Cardiac fibroblast (primary cell): ENCODE measurements at places on chromosomes 2 and 18.

- no peak for DNase-seq
These were observed 97.7 kb upstream of the CAB39 start for GRCh38 chr2:230614913-230615332.

GRCh38 chr2:229719926-229720647 is 5.7 kb upstream of the DNER start:
- peak; percentile 9 for DNase-seq

- DNase-seq, result no peak
These were observed 18.2 kb downstream of the DBI start for GRCh38 chr2:119384971-119385370.

GRCh38 chr2:42797281-42797680 is 4.9 kb upstream of the HAAO start:
- DNase-seq, result no peak

DNA sequence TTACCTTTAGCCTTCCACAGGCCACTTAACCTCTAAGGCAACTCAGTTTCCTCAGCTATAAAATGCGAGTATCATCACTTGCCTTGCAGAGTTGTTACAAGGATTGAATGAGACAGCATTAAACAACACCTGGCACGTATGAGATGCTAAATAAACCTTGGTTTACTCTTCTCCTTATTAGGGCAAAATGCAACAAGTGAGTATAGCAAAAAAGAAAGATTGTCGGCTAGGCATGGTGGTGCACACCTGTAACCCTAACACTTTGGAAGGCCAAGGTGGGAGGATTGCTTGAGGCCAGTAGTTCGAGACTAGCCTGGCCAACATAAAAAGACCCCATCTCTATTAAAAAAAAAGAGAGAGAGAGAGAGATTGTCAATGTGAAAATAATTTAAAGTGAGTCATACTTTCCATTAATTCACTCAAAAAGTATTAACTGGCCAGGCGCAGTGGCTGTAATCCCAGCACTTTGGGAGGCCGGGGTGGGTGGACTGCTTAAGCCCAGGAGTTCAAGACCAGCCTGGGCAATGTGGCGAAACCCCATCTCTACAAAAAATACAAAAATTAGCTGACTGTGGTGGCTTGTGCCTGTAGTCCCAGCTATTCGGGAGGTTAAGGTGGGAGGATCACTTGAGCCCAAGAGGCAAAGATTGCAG is 8.0 kb downstream of the ATAD2B start:
- DNase-seq, result peak; percentile 18

GRCh38 chr2:62145478-62146100 is 50.3 kb upstream of the B3GNT2 start:
- DNase-seq, result no peak

DNA sequence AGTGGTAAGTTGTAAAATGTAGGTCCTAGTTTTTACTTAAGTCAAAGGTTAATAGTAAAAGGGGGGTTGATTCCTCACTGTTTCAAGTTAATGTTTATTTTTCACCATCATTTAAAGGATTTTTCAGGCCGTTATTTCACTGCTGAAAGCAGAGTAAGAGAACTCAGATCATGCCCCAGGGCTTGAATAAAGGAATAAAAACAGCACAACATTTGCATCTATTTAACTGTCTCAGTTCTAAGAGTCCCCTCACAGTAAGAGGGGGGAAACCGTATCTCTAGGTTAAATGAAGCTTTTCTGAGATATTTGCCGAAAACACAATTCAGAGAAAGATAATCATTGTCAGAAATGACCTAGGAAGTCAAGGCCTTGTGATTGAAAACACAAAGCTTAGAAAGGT is 138.2 kb upstream of the KCTD1 start:
- DNase-seq, result no peak

DNA sequence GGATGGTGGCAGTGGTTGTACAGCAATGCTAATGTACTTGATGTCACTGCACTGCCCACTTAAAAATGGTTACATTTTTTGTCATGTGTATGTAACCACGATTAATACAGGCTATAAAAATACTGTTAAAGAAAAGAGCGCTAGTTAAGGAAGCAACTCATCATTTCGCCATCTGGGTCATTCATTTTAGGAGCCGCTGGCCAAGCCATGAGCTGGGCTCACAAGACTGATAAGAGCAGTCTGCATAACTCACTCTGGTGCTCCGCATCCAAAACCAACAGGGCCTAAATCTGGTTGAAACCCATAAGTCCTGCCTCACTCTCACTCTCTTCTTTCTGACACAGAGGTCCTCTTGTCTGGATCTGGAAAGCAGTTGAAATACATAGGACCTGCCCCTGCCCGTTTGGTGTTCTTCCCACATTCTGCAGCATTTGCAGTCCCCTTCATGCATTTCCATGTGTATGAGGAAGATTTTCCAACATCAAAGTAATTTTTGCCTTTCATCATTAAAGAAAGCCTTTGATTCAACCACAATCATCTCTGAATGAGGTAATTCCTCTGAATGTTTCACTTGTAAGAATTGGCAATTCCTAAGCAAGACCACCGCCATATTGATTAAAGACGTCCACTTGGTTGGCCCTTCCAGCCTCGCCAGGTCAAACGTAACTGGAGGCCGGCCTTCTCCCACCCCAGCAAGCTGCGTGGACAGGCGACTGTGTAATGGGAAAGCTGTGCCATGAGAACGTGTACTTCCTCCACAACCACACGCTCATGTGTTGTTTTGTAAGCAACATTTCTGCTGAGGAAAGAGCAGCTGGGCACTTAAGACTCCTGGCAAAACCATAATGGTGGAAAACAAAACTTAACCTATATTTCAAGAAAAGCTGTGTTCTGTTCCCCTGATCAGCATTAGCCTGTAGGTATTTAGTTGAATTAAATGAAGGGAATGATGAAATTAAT is 112.2 kb downstream of the VAPA start:
- peak; percentile 29 for DNase-seq

DNA sequence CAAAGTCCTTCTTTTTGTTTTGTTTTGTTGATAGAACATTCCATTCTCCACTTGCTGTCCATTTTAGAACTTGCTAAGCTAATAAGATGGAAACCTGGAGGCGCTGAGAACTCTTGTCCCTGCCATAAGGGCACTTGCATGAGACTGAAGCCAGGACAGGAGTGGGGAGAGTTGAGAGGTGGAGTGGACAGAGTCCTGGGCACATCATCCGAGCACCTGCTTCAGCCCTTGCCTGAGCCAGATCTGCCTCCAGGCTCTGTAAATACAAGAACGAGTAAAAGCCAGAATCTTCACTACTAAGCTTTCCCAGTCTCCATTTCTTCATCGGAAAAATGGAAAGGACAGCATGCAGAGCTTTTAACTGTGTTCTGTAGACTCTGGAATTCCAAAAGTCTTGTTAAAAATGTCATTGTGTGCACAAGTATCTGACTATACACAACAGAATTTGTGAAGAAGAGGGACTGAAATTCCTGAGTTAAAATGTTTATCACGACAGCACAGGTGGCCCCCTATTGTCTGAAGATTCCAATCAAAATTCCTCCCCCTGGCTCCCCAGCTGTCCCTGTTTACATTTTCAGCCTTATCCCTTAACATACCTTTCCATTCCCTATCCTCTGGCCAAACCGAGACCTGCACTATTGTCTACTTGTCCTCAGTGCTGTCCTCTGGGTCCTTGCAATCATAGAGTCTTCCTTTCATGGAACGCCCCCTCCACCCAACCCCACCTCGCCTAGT is 498.2 kb upstream of the TNP1 start:
- no peak for DNase-seq

GRCh38 chr2:40287195-40287594 is 164.7 kb downstream of the SLC8A1 start:
- no peak for DNase-seq

GRCh38 chr2:236193026-236193425 is 24.8 kb upstream of the GBX2 start:
- no peak for DNase-seq

GRCh38 chr2:4873364-4873763 is 818.8 kb upstream of the SOX11 start:
- no peak for DNase-seq

GRCh38 chr2:2050446-2050845 is 280.6 kb downstream of the MYT1L start:
- DNase-seq, result no peak

DNA sequence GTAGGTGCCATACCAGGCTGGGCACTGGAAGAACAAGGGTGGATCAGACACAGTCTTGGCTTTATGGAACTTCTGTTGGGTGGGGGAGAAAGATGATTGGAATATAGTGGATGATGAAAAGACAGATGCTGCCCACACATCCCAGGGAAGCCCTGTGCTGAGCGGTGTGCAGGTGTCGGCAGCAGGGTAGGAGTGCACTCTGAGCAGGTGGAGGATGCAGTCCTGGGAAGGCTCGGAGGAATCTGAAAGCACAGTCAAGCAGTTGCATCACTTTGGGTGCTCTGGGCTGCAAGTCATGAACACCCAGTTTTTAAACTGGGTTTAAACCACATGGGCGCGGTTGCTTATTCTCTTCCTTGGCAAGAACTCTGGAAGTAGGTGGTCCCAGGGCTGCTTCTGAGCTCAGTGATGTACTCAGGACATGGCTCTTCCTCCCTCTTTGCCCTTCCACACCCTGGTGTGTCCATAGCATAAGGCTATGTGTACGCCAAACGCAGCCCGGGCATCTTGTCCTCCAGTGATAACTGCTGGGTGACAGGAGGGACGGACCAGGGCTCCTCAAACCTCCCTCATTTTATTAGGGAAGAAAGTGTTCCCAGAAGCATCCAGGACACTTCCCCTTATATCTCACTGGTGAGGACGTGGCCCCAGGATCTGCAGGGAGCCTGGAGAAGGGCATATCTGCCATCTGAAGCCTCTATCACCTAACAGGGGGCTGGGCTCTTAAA is 84.0 kb downstream of the SH3RF3 start:
- DNase-seq, result no peak

GRCh38 chr2:27653397-27653796 is 10.0 kb downstream of the SUPT7L start:
- DNase-seq, result no peak

- DNase-seq, result no peak
These were observed 116.0 kb downstream of the DTNB start for GRCh38 chr2:25557179-25558036.

GRCh38 chr2:236607471-236608187 is 38.0 kb downstream of the ACKR3 start:
- peak; percentile 33 for DNase-seq

DNA sequence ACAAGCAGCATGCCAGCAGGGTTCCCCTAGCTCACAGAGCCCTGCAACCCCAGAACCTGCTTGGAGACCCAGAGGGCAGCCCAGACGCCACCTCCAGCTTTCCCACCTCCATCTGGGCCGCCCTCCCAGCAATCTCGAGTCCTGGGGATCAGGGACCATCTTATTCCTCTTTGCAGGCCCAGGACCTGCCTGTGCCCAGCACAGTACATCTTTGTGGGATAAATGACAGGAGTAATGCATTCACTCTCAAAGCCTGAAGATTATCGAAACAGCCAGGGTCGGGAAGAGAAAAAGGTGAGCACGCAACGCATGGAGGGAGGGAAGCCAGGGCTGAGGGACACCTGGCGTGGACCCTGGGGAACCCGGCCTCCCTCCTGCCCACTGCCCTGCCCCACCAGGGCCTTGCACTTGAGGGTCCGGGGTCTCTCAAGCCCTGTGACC is 144.1 kb downstream of the NDUFA10 start:
- DNase-seq, result no peak

DNA sequence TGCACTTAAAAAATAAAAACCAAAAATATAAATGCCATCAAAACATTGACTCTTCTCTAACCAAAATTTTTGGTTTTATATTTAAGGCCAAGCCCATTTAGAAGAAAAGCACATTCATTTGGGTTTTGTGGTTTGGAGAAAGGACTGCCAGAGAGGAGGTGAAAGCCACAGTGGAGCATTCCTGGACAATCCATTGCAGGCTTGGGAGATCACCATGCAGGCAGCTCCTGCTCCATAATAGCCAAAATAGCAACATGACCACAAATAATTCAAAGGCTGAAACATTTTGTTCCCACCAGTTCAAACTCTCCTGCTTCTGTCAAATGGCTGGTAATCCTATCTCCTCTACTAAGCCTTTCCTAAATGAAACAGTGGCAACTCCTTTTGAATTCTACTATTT is 73.5 kb downstream of the GALNT3 start:
- peak; percentile 53 for DNase-seq

DNA sequence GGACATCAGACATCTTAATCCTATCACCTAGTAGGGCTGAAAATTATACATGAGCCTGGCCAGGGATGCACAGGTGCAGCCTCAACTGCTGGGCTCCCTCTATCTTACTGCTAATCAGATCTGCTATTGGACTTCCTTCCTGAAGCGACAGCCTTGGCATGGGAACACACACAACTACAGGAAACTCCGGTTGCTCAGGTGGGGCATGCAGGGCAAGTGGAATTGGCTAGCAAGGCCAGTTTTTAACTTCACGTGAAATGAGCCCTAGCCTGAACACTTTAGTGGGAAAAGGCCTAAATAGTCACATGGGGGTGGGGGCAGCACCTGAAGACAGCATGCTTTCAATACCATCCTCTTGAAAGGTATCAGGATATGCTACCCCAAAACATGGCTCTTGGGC is 147.9 kb upstream of the NCKAP5 start:
- no peak for DNase-seq

DNA sequence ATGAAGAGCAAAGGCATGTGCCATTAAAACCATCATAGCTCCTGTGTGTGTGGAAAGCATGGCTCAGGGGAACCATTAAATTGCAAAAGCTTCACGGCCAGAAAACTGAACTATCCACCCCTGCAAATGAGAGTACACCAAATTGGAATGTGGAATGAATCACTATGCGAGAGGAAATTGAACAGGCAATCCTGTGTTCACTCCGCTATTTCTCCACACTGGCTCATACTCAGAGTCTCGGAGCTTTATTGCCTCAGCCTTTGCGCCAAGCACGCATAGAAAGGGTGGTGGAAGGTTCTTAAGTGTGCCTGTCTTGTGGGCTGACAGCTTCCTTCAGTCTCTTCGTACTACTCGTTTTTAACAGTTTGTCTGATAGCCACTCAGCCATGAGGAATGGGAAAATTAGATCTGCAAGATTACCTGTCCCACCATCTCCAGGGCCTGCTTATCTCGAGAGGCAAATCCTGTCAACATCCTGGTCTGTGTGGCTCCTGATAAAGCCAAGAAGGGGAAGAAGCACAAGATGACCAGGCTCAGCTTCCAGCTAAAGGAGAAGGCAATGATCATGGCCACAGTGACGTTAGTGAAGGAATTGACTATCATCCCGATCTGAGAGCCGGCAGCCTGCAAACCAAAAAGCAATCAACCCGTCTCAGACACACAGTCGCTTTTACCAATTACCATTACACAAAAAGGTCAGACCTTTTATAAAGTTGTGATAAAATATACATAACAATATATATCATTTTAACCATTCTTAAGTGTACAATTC is 34.9 kb downstream of the G6PC2 start:
- peak; percentile 76 for DNase-seq

GRCh38 chr2:6352247-6352646 is 513.5 kb downstream of the CMPK2 start:
- DNase-seq, result no peak
